Activated CD4-positive, CD25-positive, alpha-beta regulatory T cell treated with anti-CD3 and anti-CD28 coated beads, Interleukin-2, amount 50 U/mL, for 72 hours (primary cell): ENCODE measurements at places on chromosomes 11 and 22.

DNA sequence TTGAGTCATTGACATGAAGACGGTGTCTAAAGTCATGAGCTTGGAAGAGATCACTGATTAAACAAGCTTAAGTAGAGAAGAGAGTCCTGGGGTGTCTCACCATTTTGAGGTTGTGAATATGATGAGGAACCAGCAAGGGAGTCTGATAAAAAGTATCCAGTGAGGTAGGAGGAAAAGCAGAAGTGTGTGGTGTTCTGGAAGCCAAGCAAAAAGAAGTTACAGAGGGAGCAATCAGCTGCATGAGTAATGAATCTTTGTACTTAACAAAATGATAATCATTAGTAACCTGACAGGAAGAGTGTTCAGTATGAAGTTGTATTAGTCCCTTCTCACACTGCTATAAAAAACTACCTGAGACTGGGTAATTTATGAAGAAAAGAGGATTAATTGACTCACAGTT, 131.3 kb downstream of the C11orf87 start:
- DNase-seq, result no peak

DNA sequence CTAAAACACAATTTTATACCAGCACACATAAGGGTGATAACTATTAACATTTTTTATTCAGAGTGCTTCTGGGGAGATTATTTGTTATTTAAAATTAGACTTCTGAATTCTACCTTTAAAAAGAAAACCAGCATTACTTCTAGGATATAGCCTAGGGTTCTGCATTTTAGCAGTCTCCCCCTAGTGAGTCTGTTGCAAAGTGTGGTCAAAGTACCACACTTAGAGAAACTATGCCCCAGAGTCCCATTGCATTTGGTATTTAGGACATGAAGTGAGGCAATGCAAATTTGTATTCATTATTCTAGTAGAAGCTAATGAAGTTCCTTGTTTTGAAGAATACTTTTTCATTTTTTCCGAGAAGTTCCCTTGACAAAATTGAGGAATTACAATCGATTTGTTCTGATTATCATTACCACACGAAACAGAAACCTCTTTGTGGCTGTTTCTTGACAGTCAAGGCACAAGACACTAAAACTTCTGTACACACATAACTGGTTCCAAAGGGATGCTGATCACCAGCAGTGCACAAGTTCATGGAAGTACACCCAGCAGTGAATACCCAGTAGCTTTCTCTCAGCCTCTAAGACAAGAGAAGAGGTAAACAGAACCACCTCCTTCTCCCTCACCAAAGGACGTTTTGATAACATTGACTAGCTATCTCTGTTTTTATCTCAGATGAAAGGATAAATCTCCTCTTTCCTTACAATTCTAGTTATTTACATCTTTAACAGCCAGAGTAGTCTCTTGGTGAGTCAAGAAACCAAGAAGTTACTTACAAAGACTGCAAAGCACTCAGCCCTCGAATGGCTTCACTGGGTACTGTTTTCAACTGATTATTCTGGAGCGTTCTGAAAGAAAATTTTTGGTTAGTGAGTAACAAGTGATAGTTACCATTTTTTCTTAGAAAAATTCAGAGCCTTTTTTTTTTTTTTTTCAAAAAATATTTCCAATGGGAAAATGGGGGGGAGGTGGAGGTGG, 27.6 kb upstream of the CCDC34 start:
- no peak for DNase-seq

- DNase-seq, result no peak
These were observed 5.0 kb downstream of the NFAM1 start for GRCh38 chr22:42427167-42427566.

DNA sequence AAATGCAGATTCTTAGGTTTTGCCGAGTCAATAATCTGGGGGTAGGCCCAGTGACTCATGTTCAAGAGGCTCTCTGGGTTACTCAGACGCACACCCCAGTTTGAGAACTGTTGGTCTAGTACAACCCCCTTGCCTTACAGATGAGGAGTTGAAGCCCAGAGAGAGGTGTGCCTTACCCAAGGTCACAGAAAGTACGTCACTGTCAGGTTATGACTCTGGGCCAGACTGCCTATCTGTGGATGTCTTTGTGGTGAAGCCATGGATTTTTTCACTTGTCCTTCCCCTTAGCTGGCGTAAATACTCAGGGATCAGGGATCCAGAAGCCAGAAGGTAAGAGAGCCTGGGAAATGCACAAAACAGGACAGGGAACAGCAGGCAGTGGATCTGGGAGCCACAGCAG, 25.2 kb upstream of the NECTIN1 start:
- no peak for DNase-seq

DNA sequence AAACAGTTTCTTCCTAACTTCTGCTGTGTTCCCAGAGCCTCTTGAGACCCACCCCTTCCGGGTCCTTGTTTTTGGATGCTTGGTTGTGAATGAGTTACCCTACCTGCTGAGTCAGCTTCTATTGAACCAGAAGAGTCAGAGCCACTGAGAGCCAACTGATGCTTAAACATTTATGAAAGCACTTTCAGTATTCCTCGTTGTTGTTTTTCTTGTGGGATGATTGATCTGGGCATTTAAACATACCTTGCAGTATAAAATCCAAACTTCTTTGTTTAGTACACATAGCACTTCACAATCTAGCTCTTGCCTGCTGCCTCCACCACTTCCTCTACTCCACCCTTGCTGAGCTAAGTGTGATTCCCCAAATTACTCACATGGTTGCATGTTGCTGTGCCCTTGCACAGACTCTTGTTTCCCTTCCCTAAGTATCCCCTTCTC, 5.5 kb downstream of the PRSS23 start:
- DNase-seq, result no peak

- DNase-seq, result no peak
These were observed 32.7 kb upstream of the ACCSL start for GRCh38 chr11:44014968-44015623.
